ENCODE measurements at places on chromosomes 11 and 22.

GRCh38 chr11:117197516-117198456 is 1.4 kb upstream of the TAGLN start:
- DNase-seq, result no peak

GRCh38 chr11:65786786-65787636 is at the start of gene OVOL1:
OVOL1 (plus strand) TSS chr11:65787063; CDS start chr11:65787374, 311 bp downstream.
- no peak for DNase-seq

DNA sequence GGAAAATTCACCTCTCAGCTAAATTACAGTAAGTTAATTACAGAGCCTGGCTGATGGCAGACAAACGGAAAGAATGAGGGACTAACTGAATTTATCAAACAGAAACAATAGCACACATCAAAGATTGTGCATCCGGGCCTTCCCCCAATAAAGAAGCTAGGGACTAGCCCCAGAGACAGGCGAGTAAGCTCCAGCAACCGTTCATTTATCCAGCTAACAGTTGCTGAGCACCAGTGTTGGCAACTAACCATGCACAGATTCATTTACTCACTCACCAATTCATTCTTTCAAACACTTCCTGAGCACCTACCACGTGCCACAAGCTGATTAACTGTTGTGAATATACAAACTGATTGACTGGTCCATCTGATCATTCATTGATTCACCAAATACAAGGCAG is 51.2 kb downstream of the SMCO4 start:
- no peak for DNase-seq

DNA sequence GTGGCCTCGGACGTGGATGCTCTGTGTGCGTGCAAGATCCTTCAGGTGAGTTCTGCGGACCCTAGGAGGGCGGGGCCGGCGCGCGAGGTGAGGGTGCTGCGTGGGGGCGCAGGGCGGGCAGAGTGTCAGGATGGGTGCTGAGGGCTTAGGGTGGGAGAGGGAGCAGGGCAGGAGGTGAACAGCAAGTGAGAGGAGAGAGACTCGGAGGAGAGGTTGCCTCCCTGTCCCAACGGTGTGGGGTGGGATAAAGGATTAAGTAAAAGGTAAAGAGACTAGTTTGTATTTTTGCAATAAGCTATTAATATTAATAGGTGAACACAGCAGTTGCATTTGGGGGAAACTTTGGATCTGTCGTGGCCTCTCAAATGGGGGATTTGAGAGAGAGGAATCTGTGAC is 451 bp downstream of the CDC45 start:
- DNase-seq, result no peak

DNA sequence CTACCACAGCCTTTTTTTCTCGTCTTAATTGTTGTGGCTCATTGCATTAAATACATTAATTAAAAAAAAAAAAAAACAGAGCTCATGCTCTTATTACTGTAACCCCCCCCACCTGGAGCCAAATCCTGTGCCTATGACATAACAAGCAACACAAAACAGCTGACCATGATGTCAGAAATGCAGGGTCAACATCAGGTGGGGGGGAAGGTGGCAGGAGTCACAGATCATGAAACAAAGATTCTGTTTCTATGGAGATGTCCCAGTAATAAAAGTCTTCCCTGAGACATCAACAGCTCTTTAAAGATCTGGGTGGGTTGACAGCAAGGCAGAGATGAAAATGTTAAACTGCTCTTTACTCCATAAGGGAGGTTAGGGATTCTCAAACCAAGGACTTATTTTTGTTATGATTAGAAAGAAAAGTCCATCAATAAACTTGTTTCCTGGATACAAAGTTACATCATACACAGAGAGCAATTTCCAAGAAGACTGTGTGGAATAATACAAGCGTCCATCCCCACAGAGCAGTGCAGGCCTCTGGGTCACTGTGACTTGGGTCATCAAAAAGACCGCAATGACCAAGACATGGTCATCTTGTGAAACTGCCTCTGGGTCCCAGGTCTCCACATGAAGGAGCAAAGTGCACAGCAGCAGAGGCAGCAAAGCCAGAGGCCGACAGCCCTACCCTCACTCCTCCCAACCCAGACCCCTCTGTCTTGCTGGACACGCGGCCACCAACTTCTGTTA is 42.7 kb upstream of the CYP2D6 start:
- DNase-seq, result no peak

DNA sequence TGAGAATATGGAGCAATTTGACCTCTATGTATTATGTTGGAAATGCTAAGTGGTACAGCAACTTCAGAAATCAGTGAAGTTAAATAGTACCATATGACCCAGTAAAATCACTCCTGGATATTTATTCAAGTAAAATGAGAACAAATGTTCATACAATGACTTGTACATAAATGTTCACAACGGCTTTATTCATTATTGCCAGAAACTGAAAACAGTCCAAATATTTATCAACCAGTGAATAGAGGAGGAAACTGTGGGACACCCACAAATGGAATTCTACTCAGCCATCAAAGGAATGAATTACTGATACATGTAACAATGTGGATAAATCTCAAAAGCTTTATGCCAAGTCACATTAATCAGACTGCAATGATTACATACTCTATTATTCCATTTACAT is 416.3 kb downstream of the AASDHPPT start:
- DNase-seq, result no peak

DNA sequence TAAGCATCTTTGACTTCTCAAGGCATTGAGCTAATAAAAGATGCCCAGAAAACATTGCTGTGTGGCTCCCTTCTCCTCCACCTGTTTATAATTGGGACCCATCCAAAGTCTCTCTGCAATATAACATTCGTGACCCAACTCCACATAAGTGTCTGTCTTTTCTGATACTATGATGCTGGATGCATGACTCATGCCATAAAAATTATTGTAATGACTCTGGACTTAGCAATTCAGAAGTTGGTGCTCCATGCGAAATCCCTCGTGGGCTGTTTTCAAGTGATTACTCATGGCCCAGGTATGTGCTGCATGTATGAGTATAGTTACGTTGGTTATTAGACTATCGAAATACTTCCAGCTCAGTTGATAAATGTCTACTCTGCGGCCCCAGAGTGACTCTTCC is 11.7 kb downstream of the FJX1 start:
- peak; percentile 87 for DNase-seq

DNA sequence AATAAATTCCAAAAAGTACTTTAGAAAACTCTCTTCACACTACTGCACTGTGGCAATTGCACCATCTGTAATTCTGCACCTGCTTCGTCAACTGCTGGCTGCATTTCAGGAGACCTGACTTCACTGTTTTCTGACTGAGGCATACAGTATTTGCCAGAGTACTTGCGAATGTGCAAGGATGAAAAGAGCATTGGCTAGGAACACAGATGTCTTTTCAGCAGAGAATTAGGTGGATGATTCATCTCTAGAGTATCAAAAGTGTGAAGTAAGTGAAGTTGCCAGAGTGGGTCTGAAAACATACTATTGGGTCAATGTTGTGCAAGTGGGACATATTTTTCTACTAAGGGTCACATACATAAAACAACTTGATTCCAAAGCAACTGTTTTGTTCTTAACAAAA is 427.5 kb upstream of the CCDC90B start:
- no peak for DNase-seq

GRCh38 chr11:42225664-42226063 is 766.2 kb upstream of the LRRC4C start:
- DNase-seq, result no peak

DNA sequence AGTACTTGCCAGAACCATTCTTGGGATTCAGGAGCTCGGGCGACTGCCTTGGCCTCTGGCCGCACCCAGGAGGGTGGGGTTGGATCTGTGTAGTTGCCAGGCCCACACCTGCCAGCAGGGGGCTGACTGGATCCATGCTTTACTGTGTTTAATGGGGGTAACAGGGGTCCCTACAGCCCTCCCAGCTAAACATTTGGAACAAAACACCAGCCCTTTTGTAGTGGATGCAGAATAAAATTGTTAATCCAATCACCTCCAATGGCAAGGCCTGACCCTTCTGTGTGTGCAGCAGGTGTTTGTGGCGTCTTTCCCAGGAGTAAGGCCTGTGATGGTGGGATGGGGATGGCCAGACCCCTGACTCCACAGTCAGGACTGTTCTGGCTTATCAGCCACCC is 22.5 kb downstream of the SUN2 start:
- no peak for DNase-seq

DNA sequence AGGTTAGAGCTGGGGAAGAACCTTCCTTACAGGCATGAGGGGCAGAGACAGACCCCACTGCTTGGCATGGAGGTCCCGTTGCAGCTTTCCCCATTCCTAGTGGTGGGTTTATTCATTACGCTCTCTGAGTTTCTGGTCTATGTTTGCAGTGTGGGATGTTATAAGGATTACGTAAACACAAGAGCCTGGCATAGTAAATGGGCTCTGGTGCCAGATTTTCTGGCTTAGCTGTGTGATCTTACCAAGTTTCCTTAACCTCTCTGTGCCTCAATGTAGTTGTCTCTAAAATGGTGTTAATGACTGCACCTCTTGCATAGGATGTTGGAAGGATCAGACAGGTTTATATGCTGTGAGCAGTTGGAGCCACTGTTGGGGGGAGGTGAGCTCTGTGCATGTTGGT is 15.1 kb downstream of the DTX4 start:
- DNase-seq, result no peak

GRCh38 chr11:126810776-126811175 is 189.8 kb downstream of the KIRREL3 start:
- DNase-seq, result no peak

DNA sequence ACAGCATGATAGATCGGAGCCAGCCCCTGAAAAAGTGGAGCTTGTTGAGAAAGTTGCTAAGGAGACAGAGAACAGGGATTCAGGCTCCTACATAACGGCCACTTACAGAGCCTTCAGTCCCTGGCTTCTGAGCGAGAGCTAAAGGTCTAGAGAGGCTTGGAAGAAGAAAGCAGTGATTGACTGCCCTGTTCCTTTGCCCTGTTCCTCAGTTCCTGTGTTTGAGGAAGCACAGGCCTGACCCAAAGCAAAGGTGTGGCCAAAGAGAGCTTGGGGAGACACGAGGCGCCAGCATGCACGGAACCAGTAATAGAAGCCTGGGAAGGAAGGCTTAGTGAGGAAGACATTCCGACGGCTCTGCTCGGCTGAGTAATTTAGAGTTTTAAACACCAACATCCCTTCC is 74.1 kb upstream of the CSNK2A3 start:
- no peak for DNase-seq

GRCh38 chr22:45469281-45470073 is 33.2 kb upstream of the FBLN1 start:
- no peak for DNase-seq

- no peak for DNase-seq
Observed at GRCh38 chr11:12269446-12270214, 107.7 kb upstream of the PARVA start.

- DNase-seq, result no peak
Observed at GRCh38 chr22:38120359-38121110, 10.1 kb upstream of the BAIAP2L2 start.

DNA sequence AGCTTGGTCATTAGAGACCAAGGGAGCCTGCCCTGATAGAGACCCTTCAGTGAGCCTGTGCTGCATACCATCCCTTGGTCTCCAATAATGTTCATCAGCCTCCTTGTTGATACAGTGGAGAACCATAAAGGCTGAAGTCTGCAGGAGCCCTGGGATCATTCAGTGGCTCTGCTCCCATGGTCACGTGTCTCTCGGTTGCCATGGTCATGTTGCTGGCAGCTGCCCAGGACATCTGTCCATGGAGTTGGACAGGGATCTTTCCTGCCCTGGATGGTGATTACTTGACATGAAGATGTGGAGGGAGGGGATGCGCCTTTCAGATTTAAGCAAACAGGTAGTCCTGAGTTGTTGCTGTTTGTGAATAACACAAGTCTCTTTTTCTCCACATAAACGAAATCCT is 38.2 kb downstream of the CYB5R2 start:
- no peak for DNase-seq

GRCh38 chr11:95922099-95922498 is 1.8 kb downstream of the MTMR2 start:
- no peak for DNase-seq

GRCh38 chr11:57885298-57886050 is 123.9 kb downstream of the CTNND1 start:
- no peak for DNase-seq

Data from RWPE2 (cell line).